ENCODE measurements at places on chromosomes 6 and 20.

DNA sequence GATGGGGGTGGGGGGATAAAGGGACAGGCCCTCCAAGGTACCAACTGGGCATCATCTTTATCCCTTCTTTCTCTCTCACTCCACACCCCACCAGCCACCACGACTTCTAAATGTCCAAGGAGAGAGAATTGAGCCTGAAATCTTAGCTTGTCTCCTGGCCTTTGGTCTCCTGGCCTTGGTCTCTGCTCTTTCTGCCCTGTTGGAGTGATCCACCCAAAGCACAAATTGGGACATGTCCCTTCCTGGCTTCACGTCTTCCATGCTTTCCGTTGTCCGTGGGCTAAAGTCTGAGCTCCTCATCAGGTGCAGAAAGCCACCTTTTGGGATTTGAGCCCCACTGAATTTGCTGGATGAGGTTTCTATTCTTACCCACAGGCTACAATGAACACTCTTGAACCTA, 8.4 kb downstream of the ADIG start:
- no peak for DNase-seq

- no peak for DNase-seq
These were observed 44.0 kb downstream of the B4GALT5 start for GRCh38 chr20:49669601-49670189.

DNA sequence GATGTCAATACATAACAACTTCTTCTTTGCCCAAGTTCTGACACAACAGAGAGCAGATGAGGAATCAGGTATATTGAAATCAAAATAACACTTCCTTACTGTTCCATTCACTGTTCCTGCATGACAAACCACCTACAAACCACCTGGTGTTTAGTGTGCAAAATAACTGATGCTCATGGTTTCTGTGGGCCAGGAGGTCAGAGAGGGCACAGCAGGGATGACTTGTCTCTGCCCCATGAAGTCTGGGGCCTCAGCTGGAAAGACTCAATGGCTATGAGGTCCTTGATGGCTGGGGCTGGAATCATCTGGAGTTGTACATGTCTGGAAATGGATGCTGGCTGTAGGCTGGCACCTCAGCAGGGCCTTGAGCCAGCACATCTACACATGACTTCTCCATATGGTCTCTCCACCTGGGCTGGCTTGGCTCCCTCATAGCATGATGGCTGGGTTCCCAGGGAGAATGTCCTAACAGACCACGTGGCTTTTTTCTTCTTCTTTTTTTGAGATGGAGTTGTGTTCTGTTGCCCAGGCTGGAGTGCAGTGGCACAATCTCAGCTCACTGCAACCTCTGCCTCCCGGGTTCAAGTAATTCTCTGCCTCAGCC, 7.4 kb upstream of the COX4I2 start:
- DNase-seq = no peak

- no peak for DNase-seq
These were observed 57.3 kb downstream of the PTPRA start for GRCh38 chr20:2930538-2930937.

- no peak for DNase-seq
These were observed 172.8 kb downstream of the KLHL32 start for GRCh38 chr6:97097068-97098047.

DNA sequence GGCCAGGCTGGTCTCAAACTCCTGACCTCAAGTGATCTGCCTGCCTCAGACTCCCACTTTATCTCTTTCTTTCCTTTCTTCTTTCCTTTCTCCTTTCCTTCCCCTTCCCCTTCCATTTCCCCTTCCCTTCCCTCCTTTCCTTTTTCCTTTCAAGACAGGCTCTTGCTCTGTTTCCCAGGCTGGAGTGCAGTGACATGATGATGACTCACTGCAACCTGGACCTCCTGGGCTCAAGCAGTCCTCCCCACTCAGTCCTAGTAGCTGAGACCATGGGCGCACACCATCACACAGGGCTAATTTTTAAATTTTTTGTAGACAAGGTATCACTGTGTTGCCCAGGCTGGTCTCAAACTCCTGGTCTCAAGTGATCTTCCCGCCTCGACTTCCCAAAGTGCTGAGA, 377.6 kb upstream of the ZFP64 start:
- no peak for DNase-seq

GRCh38 chr6:2103765-2104523, 141.5 kb downstream of the GMDS start:
- no peak for DNase-seq

DNA sequence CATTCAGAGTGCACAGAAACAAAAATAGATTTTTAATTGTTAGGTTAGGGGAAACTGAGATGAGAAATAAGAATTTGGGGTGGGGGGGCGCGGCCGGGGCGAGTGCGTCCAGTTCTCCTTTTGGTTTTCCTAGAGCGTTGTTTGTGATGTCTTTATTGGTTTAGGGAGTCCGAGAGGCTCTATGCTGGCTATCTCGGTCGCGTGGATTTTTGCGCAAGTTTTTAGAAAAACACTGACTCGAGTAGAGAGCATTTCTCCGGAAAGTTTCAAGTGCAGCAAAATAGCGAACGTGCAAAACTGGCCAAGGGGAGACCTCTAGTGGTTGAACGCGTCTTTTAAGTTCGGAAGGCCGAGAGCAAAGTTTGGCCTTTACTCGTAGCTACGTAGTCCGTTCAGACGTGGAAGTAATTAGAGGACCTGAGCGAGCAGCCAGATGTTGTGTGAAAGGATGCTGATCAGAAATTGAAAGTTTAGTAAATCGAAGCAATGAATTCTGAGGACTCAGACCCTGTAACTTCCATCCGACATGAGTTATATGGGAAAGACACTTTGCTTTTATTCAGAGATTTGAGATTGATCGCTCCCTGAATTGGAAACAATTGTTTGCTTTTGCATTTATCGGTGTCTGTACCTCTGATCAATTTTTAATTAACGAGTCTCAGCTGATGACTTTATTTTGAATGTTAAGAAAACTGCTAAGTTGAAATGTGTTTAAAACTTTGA, 2.7 kb downstream of the L3MBTL3 start:
- peak; percentile 51 for DNase-seq

DNA sequence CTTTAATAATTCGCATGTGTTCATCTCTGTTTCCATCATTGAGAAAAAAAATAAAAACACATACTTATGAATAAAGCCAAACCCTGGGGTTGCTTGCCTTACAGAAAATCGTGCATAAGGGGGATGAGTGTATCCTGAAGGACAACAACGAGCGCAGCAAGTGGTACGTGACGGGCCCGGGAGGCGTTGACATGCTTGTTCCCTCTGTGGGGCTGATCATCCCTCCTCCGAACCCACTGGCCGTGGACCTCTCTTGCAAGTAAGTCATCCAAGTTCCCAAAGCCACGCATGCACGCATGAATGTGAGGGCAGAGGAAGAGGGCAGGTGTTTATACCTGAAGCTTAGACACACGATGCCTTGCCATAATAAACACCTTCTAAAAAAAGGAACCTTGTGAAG, 20.9 kb upstream of the SNRNP48 start:
- no peak for DNase-seq

DNA sequence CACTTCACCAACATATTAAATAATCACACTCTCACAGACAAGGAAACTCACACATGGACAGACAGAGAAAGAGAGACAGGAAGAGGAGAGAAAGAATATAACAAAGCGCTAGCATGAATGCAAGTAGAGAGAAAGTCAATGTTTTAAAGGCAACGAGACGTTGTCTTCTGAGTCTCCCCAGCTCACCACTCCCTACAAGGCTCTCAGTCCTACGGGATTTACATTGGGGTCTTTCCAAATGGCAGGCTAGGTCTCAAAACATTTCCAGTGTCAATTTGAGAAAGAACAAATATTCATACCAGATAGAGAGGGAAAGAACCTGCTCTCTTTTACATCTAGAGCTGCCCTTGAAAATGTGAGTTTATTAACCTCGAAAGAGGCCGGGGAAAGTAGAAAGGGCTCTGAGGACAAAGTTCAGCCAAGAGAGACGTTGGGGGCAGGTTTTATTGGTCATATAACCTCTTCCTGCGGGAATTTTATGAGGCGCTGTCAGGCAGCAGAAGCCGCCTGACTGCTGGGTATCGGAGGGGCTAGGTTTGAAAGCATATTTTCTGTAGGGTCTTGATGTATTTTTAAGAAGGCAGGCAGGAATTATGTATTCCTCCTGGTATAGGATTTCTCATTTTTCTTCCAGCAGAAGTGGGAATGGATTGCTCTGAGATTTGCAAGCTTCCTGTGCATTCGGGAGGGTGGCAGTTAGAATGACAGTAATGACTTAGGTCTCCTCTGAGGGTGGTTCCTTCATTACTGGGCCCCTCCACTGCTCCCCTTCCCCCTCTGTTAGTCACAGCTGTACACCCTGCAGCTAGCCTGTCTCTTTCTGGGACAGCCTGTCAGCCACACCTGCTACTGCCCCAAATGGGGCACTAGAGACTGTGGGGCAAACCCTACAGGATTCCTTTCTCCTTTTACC, 34.4 kb upstream of the KIF16B start:
- DNase-seq = no peak

DNA sequence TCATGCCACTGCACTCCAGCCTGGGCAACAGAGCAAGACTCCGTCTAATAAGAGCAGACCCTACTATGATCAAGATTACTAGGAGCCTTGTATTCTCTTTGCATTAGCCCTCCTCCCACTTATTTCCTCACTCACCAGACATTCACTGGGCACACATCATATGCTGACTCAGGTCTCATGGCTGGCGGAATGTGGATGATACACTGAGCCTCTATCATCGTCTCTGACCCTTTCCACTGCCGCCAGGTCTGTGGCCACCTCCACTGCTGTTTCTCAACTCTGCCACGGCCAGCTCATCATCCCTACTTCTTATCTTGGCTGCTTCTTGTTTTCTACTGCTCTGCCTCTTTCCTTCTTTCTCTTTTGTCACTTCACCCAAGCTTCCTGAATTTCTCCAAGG, 161.0 kb downstream of the BACH2 start:
- DNase-seq = no peak

GRCh38 chr20:51106011-51106410, 83.1 kb upstream of the KCNG1 start:
- DNase-seq = no peak

GRCh38 chr6:134379076-134379475, 61.2 kb upstream of the SGK1 start:
- no peak for DNase-seq

DNA sequence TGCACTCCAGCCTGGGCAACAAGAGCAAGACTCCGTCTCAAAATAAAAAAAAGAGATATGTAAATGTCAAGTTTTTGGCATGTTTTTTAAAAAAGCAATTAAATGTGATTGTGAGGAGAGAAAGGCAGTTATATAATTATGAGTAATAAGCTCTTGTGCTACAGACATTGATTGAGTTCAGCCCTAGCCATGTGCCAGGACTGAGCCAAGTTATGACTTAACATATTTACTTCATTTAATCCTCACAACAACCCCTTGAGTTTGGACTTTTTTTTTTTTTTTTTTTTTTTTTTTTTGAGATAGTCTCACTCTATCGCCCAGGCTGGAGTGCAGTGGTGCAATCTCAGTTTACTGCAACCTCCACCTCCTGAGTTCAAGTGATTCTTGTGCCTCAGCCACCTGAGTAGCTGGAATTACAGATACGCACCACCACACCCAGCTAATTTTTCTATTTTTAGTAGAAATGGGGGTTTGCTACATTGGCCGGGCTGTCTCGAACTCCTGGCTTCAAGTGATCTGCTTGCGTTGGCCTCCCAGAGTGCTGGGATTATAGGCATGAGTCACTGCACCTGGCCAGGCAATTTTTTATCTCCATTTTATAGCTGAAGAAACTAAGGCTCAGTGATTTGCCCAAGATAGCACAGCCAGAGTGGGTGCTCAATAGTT, 15.0 kb upstream of the CSE1L start:
- no peak for DNase-seq

GRCh38 chr6:34273242-34273805, 24.5 kb upstream of the SMIM29 start:
- no peak for DNase-seq

DNA sequence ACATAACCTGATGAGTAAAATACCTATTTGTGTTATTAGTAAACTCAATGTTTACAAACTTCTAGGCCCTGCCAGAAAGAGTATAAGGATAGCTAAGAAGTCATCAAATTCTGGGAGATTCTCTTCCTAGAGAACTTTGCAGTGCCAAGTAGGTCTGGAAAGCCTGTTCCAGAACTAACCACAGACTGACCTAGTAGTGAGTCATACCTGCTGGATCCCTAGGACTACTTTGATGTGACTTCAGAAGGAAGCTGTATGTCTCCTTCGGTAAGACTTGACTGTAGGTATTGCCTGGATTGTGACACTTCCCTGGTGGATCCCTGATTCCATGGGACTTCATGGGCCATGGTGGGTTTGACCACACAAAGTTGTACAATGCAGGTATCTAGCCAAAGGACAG, 131.7 kb downstream of the DNAH8 start:
- DNase-seq = no peak

- no peak for DNase-seq
These were observed 271.6 kb downstream of the DHX35 start for GRCh38 chr20:39233755-39234154.

DNA sequence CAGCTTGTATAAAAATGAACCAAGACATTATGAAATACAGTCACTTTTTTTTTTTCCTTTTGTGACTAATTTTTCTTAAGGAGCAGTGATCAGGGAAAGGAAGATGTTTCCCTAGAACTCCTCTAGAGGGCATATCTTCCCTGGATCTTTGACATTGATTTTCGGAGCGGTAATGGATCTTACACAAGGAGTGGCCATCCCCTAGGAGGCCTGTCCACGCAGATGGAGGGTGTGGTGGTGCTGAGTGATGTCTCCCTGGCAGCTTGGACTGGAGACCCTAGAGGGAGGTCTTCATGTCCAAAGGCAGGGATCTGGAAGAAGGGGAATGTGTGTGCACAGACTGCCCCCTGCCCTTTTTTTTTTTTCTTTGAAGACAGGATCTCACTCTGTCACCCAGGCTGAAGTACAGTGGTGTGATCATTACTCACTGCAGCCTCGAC, 7.0 kb upstream of the KIFC1 start:
- DNase-seq = no peak

DNA sequence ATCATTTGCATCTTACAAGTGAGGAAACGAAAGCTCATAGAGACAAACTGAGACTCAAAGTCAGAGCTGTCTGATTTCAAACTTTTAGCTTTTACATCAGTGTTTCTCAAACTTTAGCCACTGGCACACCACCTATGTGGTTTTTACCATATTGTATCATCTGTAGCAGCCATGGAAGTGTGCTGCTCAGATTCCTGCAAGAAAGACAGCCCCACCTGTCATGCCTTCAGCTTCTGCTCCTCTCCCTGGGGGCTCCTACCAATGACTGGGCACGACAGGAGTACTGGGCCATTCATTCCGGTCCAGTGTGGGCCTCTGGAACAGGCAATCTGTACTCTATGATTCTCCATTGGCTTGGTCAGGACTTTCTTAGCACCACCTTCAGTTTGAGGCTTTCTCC, 87.0 kb downstream of the BCAS1 start:
- no peak for DNase-seq

DNA sequence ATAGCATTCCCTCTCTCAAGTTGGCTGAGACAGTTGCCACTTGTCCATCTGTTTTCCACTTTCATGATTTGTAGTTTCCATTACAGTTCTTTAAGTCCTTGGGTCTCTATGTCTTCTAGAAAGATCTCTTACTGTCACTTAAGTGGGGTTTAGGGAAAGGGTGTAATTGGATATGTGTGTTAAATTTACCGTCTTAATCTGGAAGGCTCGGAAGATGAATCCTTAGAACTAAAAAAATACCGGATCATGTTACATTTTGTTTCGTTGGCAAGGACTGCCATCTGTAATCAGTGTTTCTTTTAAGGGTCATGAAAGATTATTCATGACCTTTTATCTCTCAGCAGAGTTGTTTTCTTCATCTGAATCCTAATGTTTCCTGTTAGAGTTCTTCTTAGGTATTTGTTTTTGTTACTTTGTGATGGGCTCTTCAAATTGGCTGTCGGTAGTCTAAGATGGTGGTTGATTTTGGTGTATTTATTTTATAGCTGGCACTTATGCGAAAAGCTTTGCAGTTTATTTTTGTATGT, 21.8 kb upstream of the BTBD3 start:
- DNase-seq = no peak

All from thoracic aorta (tissue), 2 donors.